ENCODE measurements at places on chromosomes 12 and 14.
A peak's percentile ranks its signal among the peaks of the same experiment; 100 is the strongest.

DNA sequence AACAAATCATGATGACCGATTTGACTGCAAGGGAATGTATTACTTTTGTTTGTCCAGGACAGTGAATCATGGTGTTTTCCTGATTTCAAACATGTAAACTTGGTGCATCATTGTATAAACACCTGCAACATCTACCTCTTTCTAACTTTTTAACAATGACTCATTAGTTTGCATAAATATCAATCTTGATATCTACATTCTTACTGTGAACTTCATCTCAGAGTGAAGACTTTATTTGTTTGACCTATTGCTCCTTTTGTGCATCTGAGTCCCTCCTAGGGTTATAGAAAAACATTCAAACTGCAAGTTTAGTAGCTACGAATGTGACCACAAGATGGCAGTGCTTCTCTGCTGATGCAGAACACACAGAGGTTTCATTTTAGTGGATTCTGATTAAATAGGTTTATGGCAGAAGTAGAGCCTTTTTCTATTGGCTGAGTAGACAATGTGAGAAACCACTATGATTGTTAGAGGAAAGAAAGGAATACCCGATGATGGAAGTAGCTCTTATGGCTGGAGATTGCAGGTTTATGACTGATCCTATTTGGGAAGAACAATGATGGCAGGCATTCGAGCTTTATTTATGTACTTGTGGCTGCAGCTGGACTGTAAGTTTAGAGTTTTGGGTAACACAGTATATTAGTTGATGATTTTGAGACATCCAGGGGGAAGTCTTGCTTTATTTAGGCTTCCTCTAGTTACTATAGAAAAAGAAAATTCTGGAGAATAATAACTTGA, 244.2 kb upstream of the OR4E1 start:
- peak; percentile 4 for DNase-seq

DNA sequence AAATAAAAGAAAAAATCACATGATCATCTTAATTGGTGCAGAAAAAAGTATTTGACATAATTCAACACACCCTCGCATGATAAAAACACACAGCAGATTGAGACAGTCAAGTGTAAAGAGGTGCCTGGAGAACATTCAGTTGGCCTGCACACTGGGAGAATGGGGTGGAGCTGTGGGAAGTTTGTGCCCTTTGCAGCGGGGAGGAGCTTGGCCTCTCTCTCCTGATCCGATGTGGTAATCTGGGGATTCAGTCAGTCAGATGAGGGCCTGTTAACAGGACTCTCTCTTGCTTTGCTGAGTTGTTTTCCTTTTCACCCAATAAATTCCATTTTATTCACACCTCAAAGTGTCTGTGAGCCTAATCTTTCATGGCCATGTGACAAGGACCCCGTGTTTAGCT, 5.9 kb downstream of the SERPINA6 start:
- no peak for DNase-seq

GRCh38 chr12:87756111-87756510, 273.1 kb downstream of the C12orf50 start:
- DNase-seq: no peak

- DNase-seq: no peak
These were observed 121.3 kb downstream of the BBS10 start for GRCh38 chr12:76226956-76227355.

DNA sequence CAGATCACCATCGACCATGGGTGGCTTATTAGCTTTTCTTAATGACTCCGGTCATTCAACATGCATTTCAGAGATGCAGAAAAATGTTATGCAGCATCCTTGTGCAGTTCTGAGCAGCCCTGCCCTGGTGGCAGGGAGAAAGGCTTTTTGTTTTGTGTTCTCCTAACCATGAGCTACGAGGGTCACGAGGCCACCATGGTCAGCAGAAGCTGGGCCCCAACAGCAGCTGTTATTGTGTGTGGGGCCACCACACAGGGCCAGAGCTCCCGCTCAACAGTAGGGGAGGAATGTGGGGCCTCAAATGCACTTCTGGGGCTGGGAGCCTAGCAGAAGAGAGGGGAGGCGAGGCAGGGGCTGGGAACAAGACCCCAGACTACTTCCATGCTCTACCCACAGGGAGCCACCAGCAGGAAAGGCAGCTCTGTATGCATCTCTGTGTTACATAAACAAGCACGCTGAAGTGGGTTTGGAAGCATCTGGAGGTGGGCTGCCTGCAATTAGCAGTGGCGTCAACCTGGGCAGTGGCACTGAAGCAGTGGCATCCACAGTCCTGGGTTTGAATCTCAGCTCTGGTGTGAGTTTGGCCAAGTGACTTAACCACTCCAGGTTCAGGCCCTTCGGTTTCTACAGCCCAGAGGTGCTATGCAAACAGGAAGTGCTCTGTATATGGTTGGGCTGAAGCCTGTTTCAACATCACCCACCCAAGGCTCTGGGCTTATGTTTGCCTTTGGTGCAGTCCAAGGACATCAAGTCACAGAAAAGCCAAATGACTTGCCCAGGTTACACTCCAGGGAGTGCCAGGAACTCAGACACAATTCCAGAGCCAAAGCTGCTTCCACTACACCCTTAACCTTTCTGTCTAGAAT, 16.3 kb downstream of the GLTP start:
- DNase-seq: no peak

- no peak for DNase-seq
These were observed 7.1 kb upstream of the PGF start for GRCh38 chr14:74962493-74962892.

- DNase-seq: peak; percentile 72
These were observed 21.1 kb upstream of the LGALS3 start for GRCh38 chr14:55107766-55108554.

DNA sequence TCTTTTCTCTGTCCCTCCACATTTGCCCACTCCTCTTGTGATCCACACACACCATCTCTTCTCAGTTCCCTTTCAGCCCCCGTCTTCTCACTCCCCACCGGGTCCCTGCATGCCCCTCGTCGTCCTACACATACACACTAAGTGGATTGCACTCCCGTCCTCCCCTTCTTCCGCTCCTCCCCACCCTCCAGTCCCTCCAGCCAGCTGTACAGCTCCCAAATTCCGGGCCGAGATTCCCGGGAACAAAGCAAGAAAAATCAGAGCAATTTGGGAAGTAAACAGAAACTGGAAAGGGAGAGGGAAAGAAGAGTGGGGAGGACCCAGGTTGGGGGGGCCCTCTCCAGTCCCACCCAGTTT, 282 bp upstream of the IGFBP6 start:
- DNase-seq: peak; percentile 40

GRCh38 chr12:46770501-46771183, 55.2 kb downstream of the SLC38A4 start:
- DNase-seq: no peak

GRCh38 chr12:98446682-98447081, 68.7 kb upstream of the TMPO start:
- DNase-seq: no peak

DNA sequence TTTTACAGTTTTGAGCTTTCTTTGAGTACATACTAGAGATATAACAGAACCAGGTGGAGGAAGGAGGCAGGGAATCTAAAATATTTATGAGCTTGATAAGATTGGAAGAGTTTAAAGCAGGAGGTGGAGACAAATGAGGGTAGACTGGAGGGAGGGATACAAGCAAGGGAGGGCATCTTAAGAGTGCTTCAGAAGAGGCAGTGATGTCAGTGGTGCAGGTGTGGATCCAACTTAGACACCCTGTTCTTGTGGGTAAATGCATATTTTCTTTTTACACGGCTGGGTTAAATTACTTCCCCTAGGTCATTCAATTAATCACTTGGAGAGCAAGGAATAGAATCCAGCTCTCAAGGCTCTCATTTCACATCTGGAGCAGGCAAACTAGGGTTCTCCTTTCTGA, 146.1 kb upstream of the LRIG3 start:
- no peak for DNase-seq

- peak; percentile 62 for DNase-seq
These were observed 26.8 kb upstream of the BDKRB2 start for GRCh38 chr14:96177766-96178375.

DNA sequence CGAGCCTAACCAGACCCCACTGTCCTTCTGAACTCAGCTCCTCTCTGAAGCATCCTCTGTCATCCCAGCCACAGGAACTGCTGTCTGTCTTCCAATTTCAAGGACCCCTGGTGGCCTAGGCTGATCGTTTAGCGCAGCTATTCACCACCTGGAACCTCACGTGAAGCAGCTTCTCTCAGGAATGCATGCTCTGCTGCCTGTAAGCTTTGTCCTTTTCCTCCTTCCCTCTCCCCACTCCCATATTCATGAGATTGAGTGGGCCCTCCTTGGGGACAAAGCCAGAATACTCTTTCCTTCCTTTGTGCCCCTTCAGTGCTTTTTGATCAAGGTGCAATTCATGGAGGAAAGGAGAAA, 17.2 kb downstream of the DPF3 start:
- DNase-seq: no peak

GRCh38 chr14:23694085-23694948, 58.2 kb downstream of the DHRS2 start:
- no peak for DNase-seq

- DNase-seq: no peak
These were observed 9.1 kb downstream of the HEATR5A start for GRCh38 chr14:31411218-31411727.

GRCh38 chr14:103520657-103521437, 1.8 kb downstream of the CKB start:
- DNase-seq: peak; percentile 83

DNA sequence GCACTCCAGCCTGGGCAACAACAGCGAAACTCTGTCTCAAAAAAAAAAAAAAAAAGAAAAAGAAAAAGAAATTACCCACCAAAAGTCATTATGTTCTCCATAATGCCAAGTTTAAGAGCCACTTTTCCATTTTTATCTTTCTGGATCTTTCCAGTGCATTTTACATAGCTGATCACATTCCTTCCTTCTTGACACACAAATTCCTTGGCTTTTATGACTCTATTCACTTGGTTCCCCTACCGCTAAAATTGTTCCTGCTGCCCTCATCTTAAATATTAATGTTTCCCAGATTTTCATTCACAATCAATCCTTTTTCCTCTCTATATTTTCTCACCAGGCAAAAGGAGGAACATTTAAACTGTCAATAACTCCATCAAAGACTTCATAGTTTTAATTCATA, 20.2 kb downstream of the KLHL28 start:
- no peak for DNase-seq

- DNase-seq: no peak
These were observed 12.0 kb downstream of the MORN3 start for GRCh38 chr12:121657305-121658008.

DNA sequence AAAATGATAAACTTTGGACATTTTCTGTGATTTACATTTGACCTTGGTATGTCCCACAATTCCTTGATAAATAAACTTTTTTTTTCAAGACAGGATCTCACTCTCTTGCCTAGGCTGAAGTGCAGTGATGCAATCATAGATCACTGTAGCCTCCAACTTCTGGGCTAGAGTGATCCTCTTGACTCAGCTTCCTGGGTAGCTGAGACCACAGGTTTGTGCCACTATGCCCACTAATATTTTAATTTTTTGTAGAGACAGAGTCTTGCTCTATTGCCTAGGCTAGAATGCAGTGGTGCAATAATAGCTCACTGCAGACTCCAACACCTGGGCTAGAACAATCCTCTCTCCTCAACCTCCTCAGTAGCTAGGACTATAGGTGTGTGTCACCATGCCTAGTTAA, 79.1 kb upstream of the PTGDR start:
- no peak for DNase-seq

DNA sequence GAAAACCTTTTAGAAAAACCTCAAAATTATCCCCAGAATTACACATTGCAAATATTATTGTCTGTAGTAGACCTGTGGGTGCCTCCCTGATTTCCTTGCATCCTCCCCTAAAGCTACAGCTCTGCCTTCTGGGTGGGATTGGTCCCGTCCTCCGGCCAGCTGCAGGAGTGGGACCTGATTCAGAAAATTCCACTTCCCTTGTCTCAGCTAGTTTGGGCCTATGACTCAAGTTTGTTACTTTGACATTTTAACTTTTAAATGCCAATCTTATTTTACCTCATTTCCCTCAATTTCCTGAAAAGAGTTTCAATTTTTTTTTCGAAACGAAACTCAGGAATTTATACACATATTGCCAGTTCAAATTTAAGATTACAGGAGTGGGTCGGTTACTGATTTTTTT, 13.2 kb upstream of the SLC41A2 start:
- no peak for DNase-seq

DNA sequence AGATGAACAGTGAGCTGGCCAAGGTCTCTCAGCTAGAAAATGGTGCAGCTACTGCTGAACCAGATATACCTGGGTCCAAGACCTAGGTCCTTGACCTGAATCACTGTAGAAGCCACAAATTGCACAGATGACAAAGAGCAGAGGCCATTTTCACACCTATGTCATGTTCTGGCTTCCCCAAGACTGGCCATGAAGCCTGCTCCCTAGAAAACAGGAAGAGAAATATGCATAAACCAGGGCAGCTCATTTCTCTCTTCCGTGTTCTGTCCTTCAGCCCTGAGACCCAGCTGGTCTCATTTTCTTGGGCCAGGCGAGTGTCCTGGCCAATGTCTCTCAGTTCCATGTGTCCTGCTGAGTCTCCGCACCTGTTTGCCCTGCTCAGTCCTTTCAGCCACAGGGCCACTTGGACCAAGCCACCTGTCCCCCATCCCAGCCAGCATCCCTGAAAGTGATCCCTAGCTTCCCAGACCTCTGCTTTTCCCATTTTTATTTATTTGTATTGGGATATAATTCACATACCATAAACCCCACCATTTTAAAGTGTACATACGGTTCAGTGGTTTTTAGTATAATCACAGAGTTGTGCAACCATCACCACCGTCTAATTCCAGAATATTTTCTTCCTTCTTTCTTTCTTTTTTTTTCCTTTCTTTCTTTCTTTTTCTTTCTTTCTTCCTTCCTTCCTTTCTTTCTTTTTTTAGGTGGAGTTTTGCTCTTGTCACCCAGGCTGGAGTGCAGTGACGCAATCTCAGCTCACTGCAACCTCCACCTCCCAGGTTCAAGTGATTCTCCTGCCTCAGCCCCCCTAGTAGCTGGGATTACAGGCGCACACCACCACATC, 27.0 kb downstream of the P2RX7 start:
- peak; percentile 64 for DNase-seq

- DNase-seq: no peak
These were observed 900.4 kb upstream of the MDGA2 start for GRCh38 chr14:48575772-48576171.

DNA sequence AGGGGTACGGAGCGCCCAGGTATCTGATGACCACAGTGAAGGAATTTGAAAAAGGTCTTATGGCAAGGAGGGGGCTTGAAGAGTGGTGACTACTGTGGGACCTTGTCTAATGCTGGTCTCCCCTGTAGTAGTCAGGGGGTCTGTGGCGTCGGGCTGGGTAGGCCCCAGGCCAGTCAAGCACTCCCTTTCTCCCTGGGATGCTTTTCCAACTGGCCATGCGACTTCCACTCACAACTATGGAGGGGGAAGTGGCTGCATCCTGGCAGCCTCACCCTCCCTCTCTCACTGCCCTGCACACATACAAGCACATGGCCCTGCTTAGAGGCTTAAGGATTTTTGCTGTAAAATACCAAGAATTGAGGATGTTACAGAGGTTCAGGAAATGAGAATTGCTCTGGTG, 4.1 kb downstream of the TSPAN11 start:
- no peak for DNase-seq
